ENCODE measurements at places on chromosomes 2 and 18. TPM values are rescaled to one million over a fixed set of nuclear protein-coding genes. Genes with fewer than 3 reads are reported as not detected.

GRCh38 chr18:40523287-40523686 lies 1431.7 kb upstream of the PIK3C3 start:
- no peak for DNase-seq

MRPL53 gene
- 65.9 TPM for polyA plus RNA-seq

GRCh38 chr2:14978845-14979244 lies 346.3 kb downstream of the LRATD1 start:
- DNase-seq, result no peak

ANO7 gene
- 1.9 TPM for polyA plus RNA-seq

All from renal cortex interstitium (tissue), 15 donors.